ENCODE measurements at places on chromosomes 5 and 9.

DNA sequence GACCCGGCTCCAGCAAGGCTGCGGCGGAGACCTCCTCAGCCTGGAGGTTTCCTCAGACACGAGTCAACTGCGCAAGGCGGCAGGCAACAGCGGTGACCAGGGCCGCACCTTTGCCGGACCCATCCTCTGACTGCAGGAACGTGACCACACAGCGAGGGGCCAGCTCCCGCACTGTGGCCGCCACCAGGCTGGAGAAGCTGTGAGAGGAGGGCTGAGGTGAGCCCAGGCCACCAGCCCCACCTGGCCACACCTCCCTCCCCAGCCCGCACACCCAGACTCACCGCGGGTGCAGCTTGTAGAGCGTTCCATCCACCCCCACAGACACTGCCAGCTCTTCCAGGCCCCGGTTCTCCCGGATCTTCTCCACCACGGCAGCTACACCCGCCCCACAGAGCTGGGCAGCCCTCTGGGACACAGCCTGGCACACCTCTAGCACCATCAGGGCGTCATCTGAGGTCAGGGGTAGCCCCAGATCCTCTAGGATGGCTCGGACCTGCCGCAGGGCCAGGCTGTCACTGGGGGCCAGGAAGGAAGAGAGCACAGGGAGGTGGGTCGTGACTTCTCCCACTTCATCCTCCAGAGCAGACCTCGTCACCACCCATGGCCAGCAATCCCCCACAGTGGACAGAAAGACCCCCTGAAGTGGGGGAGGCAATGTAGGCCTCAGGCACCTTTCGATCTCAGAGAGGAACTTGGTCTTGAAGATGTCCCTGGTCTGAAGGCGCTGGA lies 18.0 kb downstream of the HK3 start:
- no peak for DNase-seq

- DNase-seq: no peak
Measured at GRCh38 chr5:83703059-83703458, 17.6 kb downstream of the HAPLN1 start.

DNA sequence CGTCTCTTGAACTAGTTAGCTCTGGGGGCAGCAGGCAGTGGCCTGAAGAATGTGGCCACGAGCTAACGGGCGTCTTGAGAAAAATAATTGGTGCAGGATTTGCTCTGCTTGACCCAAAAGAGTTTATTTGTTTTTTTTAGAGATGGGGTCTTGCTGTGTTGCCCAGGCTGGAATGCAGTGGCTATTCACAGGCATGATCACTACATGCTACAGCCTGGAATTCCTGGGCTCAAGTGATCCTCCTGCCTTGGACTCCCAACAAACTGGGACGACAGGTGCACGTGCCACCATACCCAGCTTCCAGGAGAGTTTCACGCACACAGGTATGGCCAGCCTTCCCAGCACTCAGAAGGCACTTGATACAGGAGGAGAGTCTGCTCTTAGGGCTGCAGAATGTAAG lies 203.8 kb downstream of the MLLT3 start:
- no peak for DNase-seq

- no peak for DNase-seq
Measured at GRCh38 chr5:147073098-147073497, 161.7 kb upstream of the STK32A start.

DNA sequence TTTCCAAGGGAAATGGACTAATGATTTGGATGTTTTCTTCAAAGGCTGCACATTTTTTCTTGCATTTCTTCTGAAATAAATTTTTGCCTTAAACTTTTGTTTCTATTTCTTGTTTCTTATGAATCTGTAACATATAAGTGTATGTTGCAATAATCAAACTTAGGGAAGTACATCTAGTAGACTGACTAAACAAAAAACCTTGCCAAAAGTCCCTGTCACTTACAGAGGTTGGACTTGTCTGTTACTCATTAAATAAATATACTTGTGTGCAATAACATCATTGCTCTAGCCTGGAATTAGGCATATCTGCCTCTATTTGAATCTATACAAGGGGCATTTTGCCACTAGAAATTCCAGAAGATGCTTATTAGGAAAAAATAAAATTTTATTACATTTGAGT lies 56.6 kb downstream of the C6 start:
- DNase-seq: no peak

DNA sequence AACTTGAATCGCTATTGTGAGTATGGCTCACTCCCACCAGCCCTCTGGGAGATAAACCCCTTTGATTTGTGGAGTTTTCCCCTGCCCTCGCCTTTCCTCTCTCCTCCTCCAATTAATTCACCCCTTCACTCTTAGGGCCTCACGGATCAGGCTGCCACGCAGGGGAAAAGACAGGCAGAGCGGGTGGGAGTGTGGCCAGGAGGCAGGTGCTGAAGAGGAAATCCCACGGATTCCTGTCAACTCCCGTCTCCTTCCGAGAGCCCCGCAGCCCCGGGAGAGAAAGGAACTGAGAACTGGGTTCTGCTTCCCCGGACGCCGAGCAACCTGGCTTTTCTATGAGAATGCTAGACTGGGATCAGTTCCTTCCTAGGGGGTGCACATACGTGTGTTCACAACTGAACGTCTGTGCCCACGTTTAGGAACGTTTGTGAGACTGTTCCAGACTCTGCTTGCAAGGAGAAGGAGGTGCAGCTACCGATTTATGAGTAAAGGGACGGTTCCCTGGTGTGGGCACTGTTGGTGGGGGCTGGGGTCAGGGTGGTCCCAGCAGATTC lies 314.5 kb upstream of the TLE4 start:
- no peak for DNase-seq

DNA sequence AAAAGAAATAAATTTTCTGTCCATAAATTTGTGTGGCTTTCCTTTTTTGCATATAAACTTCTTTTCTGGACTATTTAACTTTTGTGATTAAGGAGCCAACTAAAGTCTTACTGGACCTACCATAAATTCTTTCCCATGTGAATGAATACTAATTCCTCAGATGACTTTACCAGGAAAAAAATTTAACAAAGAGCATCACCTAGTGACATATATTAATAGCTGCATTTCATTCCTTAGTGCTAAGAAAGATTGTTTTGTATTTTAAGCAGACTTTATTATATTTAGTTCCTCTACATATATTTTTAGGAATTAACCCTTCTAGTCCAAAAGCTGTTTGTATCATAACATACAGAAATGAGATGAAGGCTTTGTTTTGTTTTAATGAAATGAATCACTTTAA lies 64.4 kb downstream of the C9orf85 start:
- no peak for DNase-seq

DNA sequence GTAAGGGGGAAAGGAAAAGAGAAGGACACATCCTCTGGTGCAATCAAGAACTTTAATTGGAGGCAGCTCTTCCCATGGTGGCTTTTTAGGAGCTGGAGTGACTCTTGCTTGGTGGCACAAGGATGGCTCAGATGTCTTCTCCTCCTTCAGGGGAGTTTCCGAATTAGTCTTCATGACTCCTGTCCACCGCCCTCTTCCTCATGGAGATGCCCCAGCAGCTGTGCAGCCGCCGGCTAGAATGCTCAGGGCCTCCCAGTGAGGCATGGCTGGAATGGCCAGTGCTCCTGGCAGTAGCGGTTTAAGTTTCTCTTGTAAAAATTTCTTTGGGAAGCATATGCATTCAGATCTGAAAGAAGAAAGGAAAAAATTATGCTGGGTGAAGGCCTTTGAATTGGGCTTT lies 8.8 kb upstream of the TEX53 start:
- no peak for DNase-seq

GRCh38 chr5:139226131-139226530 lies 28.0 kb upstream of the SIL1 start:
- DNase-seq: no peak

DNA sequence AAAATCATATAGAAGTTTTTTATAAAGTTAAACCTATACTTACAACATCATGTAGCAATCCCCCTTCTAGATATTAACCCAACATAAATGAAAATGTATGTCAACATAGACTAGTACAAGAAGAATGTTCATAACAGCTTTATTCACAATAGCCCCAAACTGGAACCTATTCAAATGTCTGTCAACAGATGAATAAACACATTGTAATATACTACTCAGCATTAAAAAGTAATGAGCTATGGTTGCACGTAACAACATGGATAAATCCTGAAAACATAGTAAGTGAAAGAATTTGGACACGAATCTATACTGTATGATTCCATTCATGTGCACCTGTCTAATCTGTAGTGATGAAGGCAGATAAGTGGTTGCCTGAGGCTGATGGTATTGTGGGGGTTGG lies 73.9 kb downstream of the CSNK1G3 start:
- DNase-seq: no peak

DNA sequence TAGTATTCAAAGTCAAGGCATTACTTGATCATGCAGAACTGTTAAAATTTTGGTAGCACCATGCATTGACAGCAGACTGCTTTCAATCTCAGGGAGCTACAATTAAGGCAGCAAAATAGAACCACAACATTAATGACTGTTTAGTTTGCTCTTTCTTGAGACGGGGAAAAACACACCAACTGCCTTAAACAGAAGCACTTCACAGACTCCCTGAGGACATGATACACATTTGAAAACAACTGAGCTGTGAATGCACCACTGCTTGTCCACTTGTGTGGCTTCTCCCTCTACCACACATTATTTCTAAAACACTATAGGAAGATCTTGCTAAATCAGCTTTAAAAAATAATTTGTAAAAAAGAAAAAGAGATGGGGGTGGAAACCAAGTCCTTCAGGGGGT lies 79.6 kb upstream of the MAST4 start:
- DNase-seq: no peak

- no peak for DNase-seq
Measured at GRCh38 chr5:40945111-40945510, 35.8 kb downstream of the C7 start.

- DNase-seq: no peak
Measured at GRCh38 chr5:107605596-107606125, 65.1 kb downstream of the EFNA5 start.

DNA sequence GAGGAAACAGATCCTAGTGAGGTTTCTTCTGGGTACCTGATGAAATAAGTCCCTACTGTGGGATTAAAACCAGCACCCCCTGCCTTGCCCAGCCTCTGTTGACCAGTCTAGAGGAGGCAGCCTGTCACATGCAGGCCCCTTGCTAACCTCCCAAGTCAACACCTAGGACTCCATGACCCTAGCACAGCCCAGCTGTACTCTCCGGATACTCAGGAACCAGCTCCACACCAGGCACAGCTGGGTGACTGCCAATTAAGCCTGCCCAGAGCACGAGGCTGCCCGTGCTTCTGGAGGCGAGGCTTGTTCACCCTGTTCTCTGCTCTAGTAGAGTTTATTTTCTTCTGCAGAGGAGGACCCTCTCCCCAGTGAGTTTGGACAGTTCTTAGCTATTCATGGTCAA lies 92.5 kb downstream of the SNX24 start:
- DNase-seq: no peak

DNA sequence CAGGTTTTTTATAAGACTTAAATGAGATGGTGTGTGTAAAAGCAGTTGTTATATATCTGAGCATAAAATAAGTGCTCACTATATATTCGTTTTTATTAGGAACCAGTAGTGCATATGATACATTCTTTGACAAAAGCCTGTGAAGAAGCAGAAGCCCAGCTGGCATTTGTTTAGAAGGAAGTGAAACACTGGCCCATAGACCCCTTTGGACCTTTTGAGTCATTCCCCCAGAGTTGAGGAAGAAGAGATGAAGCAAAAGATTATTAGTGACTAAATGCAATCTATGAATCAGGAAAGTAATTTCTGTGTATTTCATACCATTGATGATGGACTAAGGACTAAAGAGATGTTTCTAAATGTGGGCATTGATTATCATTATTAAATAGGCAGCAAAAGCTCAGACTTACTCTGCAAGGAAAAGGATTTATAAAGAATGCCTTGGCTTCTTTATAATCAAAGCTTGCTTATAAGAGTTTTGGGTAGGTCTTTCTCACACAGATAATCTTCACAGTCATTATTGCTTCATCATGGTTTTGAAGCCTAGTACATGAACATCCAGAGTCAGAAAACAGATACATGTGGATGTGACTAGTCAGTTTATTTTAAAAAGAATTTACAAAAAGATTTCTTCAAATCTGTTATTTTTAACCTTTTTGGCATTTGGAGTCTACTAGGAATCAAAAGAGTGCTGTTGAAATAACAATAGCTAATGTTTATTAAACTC lies 16.9 kb upstream of the FER start:
- no peak for DNase-seq

GRCh38 chr5:143311428-143311827 lies 92.1 kb downstream of the NR3C1 start:
- no peak for DNase-seq

- no peak for DNase-seq
Measured at GRCh38 chr9:38181232-38181631, 112.2 kb upstream of the SHB start.

- DNase-seq: no peak
Measured at GRCh38 chr5:54944364-54944763, 41.0 kb downstream of the ESM1 start.

- DNase-seq: no peak
Measured at GRCh38 chr5:123297866-123298265, 125.3 kb downstream of the CEP120 start.

- DNase-seq: no peak
Measured at GRCh38 chr5:106780355-106780754, 890.4 kb downstream of the EFNA5 start.

DNA sequence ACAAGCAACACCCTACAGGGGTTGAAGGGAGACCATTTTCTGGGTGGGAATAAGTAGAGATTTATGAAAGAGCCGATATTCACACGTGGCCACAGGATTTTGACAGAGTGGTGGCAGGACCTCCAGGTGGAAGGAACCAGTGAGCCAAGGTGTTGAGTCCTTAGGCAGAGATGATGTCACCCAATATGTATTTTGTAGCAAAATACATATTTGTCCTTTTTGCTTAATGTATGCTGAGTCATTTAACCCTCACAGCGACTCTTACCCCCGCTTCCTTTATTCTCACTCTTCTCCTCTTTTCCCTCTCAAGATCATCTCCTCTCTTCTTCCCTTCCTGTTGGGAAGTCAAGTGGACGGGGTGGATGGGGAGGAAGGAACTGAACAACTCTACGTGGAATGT lies 215.7 kb upstream of the S1PR3 start:
- no peak for DNase-seq

- DNase-seq: no peak
Measured at GRCh38 chr5:134355681-134356080, 11.3 kb downstream of the CDKL3 start.

GRCh38 chr9:2679011-2679410 lies 38.3 kb upstream of the KCNV2 start:
- no peak for DNase-seq

GRCh38 chr9:137756045-137756744 lies 121.4 kb upstream of the CACNA1B start:
- no peak for DNase-seq

DNA sequence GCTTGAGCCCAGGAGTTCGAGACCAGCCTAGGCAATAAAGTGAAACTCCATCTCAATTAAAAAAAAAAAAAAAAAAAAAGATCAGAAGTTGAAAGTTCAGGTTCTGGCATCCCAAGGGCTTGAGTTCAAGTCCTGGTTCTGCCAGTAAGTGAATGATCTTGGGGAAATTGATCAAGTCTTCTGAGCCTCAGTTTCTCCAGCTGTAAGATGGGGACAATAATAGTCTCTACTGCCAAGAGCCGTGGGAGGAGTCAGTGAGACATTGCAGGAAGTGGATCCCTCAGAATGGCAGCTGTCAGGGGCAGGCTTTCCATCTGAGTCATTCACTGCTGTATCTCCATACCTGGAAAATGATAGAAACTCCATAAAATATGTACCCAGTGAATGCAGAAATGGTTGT lies 37.8 kb upstream of the FUBP3 start:
- DNase-seq: no peak

- no peak for DNase-seq
Measured at GRCh38 chr5:872301-872700, 20.3 kb downstream of the BRD9 start.
